ENCODE measurements at places on chromosomes 16 and 17.

- DNase-seq, result no peak
These were observed 1.1 kb downstream of the SEZ6L2 start for GRCh38 chr16:29898135-29898803.

DNA sequence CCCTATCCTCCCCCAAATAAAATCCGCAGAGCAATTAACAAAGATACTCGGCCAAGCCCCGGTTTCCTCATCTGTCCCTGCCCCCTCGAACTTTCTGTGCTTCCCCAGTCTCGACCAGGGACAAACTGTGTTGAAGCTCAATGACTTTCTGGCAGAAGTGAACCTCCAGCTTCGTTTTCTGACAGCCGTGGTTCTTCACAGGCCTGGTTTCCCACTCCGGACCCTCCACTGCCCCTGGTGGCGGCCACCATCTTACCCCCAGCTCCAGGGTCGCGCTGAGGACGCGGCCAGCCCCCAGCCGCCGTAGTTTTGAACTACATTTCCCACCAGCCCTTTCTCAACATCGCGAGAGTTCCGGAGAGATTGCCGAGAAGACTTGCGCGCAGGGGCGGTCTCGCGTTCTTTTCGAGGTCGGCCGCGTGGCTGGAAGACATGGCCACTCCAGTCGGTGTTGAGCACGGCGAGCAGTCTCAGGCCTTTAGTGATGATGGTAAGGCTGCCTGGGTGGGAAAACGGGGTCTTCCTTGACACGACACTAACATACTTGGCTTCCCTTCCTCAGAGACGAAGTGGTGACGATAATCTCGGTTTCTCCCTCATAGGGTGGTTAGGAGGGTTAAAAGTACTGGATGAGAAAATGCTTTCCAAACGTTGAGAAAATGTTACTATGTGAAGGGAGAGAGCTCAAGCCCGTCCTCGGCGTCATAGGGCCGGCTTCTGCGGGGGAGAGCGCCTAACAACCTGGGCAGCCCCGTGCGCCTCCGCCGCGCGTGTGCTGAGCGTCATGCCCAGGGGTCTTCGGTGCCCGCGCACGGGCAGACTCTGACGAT lies 17.7 kb downstream of the PRCD start:
- peak; percentile 99 for DNase-seq

DNA sequence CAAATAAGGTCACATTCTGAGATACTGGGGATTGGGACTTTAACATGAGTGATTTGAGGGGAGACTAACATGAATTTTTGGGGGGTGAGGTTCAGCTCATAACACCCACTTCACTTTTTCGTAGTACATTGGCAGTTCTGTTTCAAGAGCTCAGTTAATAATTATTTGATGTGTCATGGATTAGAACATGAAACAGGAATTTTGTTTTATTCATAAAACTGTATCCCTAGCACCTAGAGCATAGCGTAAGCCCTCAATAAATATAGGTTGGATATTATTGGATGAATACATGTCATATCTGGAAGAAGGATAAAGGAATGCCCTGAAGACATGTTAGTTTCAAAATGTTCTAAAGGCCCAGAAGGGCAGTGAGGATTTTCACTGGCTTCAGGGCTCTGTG lies 119.8 kb downstream of the PRKCA start:
- peak; percentile 85 for DNase-seq

DNA sequence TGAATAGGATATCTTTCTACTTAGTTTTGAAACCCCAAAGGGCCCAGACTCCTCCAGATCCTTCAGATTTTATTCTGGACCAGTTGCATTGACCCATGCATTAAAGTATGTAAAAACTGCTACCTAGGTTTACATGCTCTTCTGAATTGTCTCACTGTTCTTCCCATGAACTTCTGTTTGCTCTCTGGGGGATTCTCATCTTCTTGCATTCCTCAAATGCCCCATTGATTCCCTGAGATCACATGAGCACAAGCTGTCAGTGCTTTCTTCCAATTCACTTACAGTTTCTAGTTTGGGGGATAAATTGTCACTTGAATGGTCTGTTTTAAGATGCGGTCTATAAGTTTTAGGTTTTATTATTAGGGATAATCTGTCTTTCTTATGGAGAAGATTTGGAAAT lies 188.9 kb upstream of the KIF2B start:
- no peak for DNase-seq

- peak; percentile 8 for DNase-seq
These were observed 48.8 kb downstream of the SDK2 start for GRCh38 chr17:73595479-73595878.

DNA sequence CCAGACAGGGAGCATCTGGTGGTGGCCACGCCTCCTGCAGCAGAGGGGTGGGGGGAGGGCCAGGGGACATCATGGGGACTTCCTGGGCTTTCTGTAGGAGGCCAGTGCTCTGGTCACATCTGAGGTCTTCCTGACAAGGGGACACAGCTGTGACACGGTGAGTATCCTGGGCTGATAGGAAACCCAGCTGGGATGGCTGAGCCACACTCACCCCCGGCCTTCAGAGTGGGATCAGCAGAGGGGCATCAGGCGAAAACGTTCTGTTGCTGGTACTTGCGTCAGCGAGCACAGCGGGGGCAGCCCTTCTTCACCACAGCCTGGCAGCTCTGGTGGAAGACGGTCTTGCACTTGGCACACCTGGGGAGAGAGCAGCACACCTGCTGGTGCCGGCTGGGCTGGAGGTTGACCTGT lies 122.9 kb upstream of the SMURF2 start:
- DNase-seq, result no peak

DNA sequence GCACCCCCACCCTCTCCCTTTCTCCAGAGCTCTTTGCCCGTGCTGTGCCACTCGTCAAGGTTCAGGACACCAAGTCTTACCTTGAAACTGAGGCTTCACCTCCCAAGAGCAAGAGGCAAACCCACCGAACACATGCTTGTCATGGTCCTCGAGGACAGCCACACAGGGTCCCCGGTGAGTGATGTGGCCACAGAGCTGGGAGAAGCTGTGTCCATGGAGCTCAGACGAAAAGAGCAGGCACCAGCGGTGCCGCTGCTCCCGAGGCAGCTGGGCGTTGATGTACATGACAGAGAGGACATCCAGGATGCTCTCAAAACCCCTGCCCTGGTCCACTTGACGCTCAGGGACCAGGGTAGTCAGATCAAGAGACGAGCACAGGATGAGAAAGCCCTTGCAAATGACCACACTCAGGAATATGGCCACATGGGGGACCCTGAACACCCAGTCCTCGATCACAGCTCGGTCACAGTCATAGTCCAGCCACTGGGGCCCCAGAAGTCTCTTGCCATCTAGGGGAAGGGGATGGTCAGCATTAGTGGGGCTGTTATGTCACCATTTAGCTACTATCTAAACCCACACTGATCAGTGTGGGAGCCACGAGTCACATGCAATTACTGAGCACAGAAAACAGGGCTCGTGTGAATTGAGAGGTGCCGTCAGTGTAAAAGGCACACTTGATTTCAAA lies 17.8 kb downstream of the MEAK7 start:
- DNase-seq, result no peak

DNA sequence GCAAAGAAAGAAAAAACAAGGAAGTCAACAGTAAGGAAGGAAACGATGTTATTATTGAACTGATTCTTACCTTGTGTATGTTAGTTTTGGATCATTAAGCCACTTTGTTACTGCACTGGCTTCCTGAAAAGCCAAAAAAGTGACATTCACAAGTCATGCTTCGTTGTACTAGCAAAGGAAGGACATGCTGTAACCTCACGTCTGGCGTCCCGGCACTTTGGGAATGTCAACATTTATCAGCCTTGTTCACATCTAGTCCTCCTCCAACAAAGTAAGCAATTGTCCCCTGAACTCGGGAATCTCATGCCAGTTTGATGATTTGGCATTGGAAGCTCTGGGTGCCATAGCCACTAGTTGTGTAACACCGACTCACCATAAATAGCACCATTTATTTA lies 731 bp upstream of the MKS1 start:
- DNase-seq, result no peak

GRCh38 chr16:87278191-87279093 lies 38.8 kb downstream of the C16orf95 start:
- peak; percentile 79 for DNase-seq

- no peak for DNase-seq
These were observed 1.1 kb downstream of the SLC16A3 start for GRCh38 chr17:82229698-82230608.

GRCh38 chr16:4556580-4556979 lies 440 bp downstream of the C16orf96 start:
- DNase-seq, result no peak

- no peak for DNase-seq
These were observed 1.6 kb upstream of the TBX21 start for GRCh38 chr17:47731396-47731795.

- peak; percentile 60 for DNase-seq
These were observed 70.8 kb downstream of the ABR start for GRCh38 chr17:1108765-1109605.

DNA sequence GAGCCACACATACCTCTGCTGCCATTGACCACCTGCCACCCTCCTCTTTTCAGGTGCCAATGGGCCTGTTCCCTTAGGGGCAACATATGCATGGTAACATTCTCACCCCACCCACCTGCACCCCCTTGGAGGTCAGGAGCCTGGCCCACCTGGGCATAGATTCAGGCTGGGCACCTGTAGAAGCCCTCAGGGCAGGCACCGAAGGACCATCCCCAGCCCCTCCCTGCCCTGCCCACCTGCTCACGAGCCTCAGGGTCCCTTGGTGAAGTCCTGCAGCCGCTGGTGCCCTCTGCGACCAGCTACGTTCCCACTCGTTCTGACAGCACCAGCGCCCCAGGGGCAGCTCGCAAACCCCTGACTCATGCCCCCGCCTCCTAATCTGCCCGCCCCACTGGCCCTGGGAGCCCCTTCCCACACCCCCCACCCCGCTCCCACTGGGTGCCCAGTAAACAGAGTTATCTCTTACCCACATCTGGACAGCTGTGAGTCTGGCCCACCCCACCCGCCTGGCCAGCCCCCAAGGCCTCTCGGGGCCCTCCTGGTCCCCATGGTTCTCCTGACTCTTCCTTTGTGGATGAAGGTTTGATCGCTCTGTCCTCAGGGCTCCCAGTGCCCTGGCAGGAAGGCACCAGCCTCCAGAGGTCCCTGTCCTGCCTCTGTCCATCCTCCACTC lies at the start of gene SLC4A1:
TSS of gene SLC4A1 (minus strand) at position 318 of the 673 bp plus-strand sequence. CDS start 5,269 bp downstream, outside the sequence.
- DNase-seq, result no peak

DNA sequence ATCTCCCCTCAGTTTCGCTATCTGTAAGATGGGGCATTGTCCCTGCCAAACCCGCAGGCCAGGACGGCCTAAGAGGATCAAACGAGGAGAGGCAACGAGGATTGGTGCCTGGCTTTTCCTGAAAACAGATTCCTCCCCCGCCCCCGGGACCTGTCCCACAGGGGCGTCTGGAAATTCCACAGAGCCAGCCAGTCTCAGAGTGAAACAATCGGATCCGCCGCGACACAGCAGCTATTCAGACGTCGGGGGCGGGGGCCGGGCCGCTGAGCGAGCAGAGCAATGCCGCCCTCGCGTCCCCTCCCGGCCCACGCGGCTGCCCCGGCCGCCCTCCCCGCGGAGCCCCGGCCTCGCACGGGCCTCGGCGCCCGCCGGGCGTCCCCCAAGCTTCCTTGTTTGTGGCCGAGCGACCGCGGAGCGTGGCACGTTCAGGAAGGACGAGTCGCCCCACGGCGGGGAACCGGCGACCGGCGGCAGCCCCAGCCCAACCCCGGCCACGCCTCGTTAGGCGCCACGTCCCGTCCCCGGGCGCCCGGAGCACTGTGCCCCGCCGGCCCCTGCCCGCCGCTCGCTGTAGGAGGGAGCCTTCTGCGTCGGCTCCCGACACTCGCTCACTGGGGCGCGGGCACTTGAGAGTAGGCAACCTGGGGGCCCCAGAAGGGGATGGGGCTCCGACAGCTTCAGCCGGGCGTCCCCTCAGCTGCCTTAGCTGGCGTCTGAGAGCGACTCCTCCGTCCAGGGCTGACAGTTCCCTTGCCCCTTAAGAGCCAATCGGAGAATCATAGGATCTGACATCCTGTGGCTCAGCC lies 29.6 kb upstream of the PHOSPHO1 start:
- DNase-seq, result peak; percentile 85

Measured in ACHN (cell line).